ENCODE measurements at places on chromosomes 13 and 19.

DNA sequence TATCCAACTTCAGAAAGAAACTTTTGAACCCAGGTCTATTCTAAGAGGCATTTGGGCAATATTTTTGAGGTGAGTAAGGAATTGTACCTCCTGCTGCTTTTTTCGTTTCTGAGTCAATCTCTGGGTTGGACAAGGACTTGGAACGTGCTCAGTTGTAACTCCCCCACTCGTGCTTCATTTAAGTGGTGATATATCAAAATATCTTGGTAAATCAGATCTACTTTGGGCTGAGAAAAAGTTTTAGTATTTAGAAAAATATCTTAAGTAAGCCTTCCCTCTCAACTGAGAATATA lies 728.9 kb downstream of the EFNB2 start:
- DNase-seq, result peak; percentile 19

- no peak for DNase-seq
Measured at GRCh38 chr13:25397763-25398162, 26.0 kb downstream of the ATP8A2 start.

DNA sequence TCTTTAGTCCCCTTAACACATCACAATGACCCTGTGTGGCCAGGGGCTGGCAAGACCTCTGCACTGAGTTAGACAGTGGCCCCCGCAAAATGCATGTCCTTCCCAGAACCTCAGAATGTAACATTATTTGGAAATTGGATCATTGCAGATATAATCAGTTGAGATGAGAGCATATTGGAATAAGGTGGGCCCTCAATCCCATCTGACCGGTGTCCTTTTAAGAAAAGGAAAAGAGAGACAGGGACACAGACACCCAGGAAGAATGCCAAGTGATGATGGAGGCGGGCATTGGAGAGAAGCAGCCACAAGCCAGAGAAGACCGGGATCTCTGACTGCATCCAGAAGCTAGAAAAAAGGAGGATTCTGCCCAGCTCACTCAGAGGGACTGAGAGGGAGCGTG lies 1.8 kb downstream of the FAM187B start:
- no peak for DNase-seq

GRCh38 chr19:2491130-2491801 lies 15.3 kb downstream of the GADD45B start:
- DNase-seq, result peak; percentile 91

DNA sequence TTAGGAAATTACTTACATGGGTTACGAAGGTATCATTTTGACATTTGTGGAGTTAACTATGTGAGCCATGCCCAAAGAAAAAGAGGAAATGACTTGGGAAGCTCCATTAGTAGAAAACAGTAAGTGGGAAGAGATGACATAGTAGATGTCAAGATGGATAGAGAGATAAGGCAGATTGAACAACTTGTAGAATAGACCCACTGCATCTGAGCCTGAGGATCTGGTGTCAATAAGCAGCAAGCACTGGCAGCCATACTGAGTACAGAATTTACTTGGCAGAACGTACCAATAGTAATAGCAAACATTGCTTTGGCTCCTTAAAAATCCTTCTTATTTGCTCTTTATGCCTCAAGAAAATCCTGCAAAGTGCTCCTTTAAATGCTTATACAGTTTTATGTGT lies 203.8 kb downstream of the GPC6 start:
- DNase-seq, result no peak

- DNase-seq, result no peak
Measured at GRCh38 chr13:24323036-24323738, 13.8 kb downstream of the C1QTNF9 start.

GRCh38 chr19:972281-972680 lies 11.9 kb upstream of the WDR18 start:
- no peak for DNase-seq

Measured in brain microvascular endothelial cell (primary cell).